ENCODE measurements at places on chromosomes 1 and 21.

DNA sequence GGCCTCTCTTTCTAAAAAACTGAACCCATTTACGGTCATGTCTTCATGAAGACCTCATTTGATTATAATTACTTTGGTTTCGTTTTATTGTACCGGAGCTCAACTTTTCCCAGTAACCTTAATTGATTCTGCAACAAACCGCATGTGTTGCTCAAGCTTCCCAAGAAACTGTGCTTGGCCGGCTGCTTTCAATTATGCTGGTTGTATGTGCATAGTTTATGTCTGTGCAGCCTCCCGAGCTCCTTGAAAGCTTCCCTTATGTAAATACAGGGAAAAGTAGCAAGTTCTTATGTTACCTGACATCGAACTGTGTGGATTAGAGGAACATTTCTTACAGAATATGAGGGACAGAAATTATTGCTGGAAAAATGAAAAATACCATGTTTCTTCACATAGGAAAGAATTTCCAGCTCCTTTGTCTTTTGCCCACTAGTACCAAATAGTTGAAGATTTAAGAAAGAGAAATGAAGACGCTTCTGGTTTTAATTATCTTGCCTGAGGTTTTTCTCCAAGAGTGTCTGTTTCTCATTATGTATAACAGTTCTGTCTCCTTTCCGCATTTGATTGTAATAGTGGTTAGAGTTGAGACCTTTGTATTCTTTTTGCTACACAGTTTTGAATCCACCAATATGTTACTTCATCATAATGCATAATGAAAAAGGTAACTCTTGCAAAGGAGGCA lies 2.1 kb downstream of the VCAM1 start:
- no peak for DNase-seq

GRCh38 chr1:2385606-2386280 lies 5.6 kb downstream of the MORN1 start:
- DNase-seq, result no peak

DNA sequence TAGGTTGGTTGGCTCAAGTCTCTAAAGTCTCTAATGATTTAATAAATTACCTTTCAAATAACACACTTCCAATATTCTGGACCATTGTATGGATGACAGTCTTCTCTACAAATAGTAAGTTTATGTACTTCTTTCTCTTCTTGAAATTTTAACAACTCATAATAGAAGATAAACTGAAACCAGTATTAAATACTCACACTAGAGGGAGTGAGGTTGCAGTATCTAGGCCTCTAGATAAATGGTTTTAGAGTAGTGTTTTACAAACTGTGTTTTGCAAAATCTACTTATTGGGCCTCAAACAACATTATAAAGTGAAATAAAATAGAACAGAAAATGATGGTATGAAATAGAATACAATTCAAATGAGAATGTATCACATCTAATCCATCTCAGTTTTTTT lies 479.9 kb upstream of the BRINP3 start:
- no peak for DNase-seq

- DNase-seq, result no peak
These were observed 450.4 kb downstream of the MATN1 start for GRCh38 chr1:30273021-30273325.

DNA sequence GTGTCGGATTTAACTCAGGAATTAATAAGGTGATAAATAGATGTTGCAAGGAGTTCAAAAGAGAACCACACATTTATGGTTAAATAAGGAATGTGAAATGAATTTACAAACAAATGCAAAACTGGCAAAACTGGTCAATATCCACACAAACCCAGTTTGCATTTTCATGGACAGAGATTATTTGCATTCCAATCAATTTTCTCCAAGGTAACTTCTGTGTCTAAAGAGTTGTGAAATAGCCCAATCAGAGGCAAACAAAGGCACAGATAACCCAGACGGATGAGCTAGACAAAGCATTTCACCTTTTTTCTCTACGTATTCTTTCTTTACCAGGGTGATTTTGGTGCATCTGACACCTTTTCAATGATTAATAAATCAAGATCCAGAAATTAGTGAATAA lies 63.9 kb downstream of the MAP3K7CL start:
- DNase-seq, result no peak

DNA sequence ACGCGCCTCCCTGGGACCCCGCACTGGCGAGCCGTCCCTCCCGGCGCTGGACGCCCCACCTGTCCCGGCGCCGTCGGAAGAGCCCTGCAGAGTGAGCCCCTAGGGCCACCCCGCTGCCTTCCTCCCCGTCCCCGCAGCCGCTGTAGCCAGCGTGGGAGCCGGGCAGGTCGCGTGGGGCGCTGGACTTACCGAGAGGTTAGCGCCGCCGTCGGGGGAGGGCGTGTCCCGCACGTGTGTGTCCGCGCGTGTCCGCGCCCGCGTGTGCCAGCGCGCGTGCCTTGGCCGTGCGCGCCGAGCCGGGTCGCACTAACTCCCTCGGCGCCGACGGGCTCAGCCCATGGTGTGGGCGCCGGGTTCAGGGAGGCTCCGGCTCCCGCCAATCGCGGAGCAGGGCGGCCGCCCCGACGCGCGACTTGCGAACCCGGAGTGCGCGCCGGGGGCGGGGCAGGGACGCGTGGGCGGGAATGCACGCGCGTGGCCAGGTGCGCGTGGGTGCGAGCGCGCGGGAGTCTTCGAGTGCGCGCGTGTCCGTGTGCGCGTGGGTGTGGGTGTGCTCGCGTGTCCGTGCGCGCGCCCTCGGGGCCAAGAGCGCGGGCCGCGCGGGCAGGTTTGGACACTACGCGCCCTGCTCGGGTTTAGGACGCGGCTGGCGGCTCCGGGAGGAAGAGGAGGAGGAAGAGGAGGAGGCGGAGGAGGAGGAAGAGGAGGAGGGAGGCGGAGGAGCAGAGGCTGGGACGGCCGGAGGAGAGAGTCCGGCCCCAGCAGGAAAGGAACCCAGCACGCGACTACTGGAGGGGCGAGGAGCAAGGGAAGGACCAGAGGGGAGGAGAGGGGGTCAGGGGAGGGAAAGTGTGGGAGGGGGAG lies 145.2 kb upstream of the ETS2 start:
- DNase-seq, result peak; percentile 26

GRCh38 chr1:205447457-205448341 lies 8.1 kb downstream of the BLACAT1 start:
- no peak for DNase-seq

GRCh38 chr1:79059341-79059740 lies 52.8 kb upstream of the ADGRL4 start:
- no peak for DNase-seq

DNA sequence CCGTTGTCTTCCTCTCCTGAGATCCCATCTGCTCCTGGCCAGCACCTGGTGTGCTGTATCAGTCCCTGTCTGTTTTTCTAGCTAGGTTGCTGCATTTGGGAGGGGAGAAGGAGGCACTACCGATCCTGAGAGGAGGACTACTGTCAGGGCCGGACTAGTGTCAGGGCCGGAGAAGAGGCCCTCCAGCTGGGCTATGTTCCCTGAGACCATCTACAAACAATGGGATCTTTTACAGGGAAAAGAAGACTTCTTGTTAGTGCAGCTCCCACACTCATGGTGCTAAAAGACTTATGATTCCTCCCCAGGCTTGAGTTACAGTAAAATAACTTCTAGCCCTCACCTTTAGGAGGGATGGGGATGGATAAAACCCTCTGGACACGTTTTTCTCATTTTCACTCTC lies 141.0 kb upstream of the TNR start:
- no peak for DNase-seq

- DNase-seq, result no peak
These were observed 83.2 kb upstream of the RHOU start for GRCh38 chr1:228652116-228652515.

- DNase-seq, result no peak
These were observed 44.5 kb downstream of the ARHGEF16 start for GRCh38 chr1:3498986-3499385.

GRCh38 chr1:94433866-94434265 lies 15.7 kb downstream of the ABCD3 start:
- DNase-seq, result no peak

DNA sequence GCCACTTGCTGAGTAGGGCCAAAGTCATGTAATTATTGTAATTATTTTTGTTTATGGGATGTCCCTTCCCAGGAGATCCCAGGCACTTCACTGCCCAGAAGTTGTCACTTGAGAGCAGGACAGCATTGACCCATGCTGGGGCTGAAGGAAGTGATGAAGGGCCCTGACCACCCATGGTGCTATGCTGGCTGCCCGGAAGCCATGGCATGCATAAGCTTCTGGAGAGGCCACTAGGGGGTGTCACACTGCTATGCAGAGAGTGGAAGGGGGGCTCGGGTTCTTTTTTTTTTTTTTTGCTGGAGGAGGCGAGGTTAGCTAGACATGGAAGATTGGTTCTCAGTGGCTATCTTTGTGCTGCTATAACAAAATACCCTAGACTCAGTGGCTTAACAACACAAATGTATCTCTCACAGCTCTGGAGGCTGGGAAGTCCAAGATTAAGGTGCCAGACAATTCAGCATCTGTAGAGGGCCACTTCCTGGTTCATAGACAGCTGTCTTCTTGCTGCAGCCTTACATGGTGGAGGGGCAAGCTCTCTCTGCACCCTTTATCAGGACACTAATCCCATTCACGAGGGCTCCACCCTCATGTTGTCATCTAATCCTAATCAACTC lies 84.9 kb downstream of the CNIH3 start:
- DNase-seq, result peak; percentile 25

DNA sequence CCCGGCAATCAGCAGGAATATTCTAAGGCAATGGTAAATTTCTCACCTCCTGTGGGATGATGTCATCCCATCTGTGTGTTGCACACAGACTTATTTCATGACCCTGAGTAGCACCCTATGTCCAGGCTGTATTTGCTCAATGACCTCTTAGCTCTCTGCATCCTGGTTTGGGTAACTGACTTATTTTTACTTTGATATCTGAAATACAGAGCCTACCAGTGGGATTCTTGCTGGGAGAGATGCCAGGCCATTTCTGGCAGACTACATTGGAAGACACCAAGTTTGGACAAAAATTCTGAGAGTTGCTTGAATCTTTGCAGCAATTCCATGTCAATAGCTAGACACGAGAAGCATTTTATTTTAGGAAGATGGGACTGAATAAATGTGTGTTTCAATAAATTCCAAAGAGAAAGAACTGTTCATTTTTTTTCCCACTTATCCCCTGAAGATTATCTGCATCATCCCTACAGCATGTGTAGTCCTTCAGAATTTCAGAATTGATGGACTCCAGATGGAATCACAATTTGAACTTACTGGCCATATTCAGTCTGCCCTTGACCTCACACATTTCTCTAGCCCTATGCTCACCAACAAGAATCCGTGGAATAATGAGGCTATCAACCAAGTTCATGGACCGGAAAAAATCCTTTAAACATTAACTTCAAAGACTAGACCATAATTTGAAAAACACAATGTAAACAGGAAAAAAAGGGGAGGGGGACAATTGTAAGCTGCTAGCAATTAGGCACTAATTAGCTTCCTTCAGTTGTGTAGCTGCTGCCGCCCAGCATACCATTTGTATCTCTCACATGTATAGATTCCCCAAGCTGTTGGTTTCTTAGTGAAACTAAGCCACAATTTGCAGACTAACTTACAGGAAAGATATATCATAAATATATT lies 226.5 kb downstream of the HMCN1 start:
- DNase-seq, result no peak

DNA sequence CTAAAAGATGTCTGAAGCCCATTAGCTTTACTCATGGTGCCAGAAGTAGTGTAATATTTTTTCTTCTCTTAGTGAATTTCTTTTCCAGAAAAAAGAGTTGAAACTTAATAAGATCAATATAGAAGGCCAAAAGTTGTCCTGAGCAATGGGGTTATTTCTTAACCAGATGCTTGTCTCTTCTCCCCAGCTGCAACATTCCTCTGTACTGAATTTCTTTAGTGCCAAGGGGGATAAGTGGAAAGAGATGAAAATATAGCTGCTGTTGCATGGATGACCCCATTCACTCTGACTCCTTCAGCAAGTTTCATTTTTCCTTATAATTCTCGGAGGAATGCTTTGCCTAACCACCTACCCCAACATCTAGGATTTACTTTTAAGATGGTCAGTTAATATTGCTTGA lies 675.0 kb downstream of the USP25 start:
- no peak for DNase-seq

DNA sequence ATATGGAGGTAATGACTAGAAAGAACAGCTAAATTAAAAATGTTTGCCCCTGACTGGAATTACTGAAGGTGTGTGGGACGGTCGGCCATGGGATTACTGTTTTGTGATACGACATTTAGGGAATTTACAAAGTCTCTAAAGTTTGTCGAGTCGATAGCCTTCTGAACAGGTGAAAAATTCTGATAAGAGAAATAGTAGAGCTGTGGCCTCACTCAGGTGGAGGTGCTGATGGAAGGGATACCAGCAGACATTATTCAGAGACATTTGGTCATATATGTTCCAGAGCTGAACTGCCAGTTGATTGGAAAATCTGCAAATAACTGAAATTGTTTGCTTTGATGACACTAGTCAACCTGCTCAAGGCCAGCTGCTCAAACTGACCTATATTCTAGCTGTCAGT lies 71.1 kb downstream of the ADCY10 start:
- no peak for DNase-seq

GRCh38 chr1:220317161-220317560 lies 44.9 kb upstream of the RAB3GAP2 start:
- DNase-seq, result no peak

GRCh38 chr1:239884796-239885195 lies 206.9 kb upstream of the FMN2 start:
- DNase-seq, result no peak

DNA sequence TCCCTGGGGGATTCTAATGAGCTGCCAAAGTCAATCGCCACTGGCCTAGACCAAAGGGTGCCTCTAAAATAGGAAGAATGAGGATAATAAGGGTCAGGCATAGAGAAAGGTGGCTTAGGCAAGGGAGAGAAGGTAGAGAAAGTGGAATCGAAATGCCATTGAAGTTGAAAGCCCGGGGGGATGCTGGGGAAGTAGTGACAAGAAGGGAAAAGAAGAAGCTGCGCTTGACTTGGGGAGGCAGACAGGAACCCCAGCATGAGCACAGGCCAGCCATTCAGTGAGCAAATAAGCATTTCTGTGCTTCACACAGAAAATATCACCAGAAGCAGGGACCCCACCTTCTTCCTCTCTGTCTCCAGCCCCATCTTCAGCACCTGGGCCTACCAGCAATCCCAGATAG lies 1.5 kb downstream of the CD2 start:
- DNase-seq, result no peak

GRCh38 chr1:173478094-173478674 lies 1.0 kb downstream of the PRDX6 start:
- peak; percentile 12 for DNase-seq

- no peak for DNase-seq
These were observed 21.8 kb upstream of the FBXO28 start for GRCh38 chr1:224092111-224092510.

DNA sequence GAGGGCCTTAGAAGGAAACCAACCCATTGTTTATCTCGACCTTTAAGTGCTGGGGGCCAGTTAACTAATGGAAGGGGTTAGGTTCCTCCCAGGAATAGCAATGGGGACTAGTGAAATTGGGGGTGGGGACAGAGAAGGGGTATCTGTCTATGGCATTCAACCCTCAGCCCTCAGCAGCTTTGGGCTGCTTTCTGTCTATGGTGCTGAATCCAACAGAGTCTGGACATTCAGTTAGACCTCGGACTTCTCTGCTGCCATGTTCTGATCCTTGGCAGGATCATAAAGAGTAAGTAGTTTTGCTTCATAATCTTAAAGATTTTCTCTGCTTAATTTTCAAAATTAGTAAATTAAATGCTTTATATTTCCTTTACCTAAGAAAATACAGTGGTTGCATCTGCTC lies 2.6 kb upstream of the EPHA10 start:
- DNase-seq, result no peak

- no peak for DNase-seq
These were observed 52.1 kb downstream of the MIGA1 start for GRCh38 chr1:77831566-77831965.

Measured in HL-60 (cell line).